ENCODE measurements at places on chromosomes 5 and 9. TPM values are rescaled to one million over a fixed set of nuclear protein-coding genes. Genes with fewer than 3 reads are reported as not detected.
A peak's percentile ranks its signal among the peaks of the same experiment; 100 is the strongest.

DNA sequence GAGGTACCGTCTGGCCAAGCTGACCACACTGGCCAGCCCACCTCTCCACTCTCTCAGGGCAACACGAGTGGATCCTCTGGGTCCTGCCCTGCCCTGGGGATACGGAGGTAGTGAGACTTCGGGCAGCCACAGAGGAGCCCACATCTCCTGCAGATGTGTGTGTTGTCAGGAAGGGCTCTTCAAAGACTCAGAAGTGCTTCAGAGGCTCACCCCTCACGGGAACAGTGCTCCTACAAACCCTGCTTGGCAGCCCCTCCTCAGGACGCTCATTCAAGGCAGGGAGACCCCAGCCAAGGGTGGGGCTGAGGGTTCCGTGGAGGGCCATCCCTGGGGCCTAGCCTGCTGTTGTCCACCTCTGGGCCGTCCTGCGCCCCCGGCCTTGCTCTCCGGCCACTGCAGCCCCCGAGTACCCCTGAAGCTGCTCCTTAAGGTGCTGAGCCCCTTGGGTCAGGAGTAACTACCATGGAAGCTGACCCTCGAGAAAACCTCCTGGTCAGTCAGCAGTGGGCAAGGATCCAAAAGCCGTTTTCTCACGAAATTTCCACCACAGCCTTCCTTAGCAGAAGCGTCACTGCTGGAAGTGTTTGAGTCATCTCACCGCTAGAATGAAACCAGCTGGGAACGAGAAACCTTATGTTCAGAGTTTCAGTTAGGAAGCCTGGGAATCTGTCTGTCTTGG, 23.2 kb upstream of the LRRC14B start:
- no peaks in the 10 kb centered on the region for H3K36me3 ChIP-seq
- H3K27me3 ChIP-seq: no peaks in the 10 kb centered on the region
- no peaks in the 10 kb centered on the region for H3K4me1 ChIP-seq
- H3K27ac ChIP-seq: 0 out of 2 replicates have a peak overlapping the region, but pooled peaks have one; percentile 39
- DNase-seq: no peak

DNA sequence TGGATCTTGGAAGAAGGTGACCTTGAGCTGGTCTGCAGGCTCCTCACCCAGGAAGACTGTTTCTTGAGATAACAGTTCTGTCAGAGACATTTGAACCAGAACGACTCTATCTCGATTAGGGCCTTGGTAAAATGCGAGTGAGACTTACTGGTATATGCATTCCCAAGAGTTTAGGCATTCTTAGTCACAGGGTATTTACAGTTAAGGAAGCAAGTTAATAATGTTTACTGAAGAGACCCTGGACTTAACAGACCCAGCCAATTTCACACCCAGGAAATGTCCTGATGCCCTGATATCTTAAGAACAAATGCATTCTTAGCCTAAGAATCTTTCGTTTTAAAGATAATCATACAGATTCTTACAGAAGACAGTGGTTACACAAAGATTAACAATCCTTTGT, 1867.2 kb upstream of the C9orf72 start:
- H3K27ac ChIP-seq: no peak overlapping the region
- H3K4me1 ChIP-seq: no peaks in the 10 kb centered on the region
- no peaks in the 10 kb centered on the region for H3K36me3 ChIP-seq
- no peaks in the 10 kb centered on the region for H3K27me3 ChIP-seq

GRCh38 chr9:22026696-22027095, 17.6 kb upstream of the CDKN2B start:
- DNase-seq: no peak
- H3K4me1 ChIP-seq: peaks cover 7% of the 10 kb centered on the region
- no peak overlapping the region for H3K27ac ChIP-seq
- no peaks in the 10 kb centered on the region for H3K27me3 ChIP-seq
- H3K36me3 ChIP-seq: no peaks in the 10 kb centered on the region
- H3K4me3 ChIP-seq: no peak overlapping the region

DNA sequence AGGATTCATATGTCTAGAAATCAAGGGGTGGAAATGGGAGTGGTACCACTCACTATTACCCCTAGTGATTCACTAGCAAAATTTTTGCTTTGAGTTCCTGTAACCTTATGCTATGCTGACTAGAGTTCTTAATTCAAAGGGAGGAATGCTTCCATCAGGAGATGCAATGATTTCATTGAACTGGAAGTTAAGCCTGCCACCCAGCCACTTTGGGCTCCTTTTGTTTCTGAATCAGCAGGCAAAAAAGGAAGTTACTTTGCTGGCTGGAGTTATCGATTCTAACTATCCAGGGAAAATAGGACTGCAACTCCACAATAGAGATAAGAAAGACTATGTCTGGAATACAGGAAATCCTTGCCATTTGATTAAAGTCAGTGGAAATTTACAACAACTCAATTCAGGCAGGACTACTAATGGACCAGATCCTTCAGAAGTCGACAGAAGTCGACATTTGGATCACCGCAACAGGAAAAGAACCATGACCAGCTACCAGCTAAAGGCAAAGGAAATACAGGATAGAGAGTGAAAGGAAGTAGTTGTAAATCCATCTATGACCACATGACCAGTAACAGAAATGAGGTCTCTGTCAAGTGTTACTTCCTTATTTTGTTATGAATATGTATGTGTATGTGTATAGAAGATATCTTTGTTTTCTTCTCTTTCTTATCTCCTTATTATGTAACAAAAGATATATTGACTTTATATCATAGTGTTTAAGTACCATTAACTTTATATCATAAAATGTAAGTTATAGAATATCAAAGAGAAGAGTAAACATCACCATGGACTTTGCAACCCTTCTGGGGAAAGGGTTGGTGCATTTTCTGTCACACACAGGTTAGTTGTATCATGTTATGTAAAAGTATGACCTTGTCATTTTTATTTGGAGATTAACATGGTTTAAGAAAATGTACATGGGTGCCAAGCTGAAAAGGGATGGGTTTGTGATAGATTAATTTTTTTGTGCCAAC, 198.7 kb upstream of the HAPLN1 start:
- H3K4me3 ChIP-seq: no peak overlapping the region
- H3K4me1 ChIP-seq: peaks cover 5% of the 10 kb centered on the region
- no peaks in the 10 kb centered on the region for H3K27me3 ChIP-seq
- H3K27ac ChIP-seq: no peak overlapping the region
- no peaks in the 10 kb centered on the region for H3K36me3 ChIP-seq
- DNase-seq: peak; percentile 22

DNA sequence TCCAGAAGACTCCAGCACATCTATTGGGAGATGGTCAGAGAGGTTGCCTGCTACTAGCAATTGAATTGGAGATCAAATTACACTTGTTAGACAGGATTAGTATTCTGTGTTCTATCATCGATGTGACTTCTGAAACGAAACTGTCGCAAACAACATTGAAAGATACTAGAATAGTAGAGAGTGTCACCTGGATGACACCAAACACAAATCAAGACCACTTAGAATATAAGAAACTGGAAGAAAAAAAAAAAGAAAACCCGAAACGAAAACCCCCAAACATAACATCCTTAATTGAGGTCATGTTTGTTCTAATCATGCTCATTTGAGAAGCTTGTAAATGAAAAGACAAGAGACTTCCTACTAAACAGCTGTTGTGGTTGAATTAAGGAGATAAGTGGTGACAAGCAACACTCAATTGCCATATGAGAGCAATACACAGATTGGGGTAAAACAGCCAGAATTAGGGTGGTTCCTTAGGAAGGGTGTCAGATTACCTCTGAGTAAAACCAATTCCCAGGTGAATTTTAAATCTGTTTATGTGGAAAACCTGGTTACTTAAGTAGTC, 97.6 kb downstream of the BASP1 start:
- H3K4me3 ChIP-seq: no peak overlapping the region
- H3K27me3 ChIP-seq: no peaks in the 10 kb centered on the region
- no peaks in the 10 kb centered on the region for H3K36me3 ChIP-seq

GRCh38 chr5:81817980-81818379, 67.1 kb upstream of the SSBP2 start:
- no peak overlapping the region for H3K4me3 ChIP-seq
- no peaks in the 10 kb centered on the region for H3K27me3 ChIP-seq
- DNase-seq: no peak
- no peaks in the 10 kb centered on the region for H3K4me1 ChIP-seq

The FKBP15 gene
- 14.9 TPM for total RNA-seq

The CDX1 gene
- total RNA-seq: not detected

The SLC25A46 gene
- total RNA-seq: 33.1 TPM

The F12 gene
- total RNA-seq: 2.9 TPM

The RANBP6 gene
- total RNA-seq: 23.6 TPM

The PTGS1 gene
- total RNA-seq: 1.3 TPM

The FOXD4L6 gene
- 0.21 TPM for total RNA-seq
